Sciatic nerve (tissue), 2 donors: ENCODE measurements at places on chromosomes 5 and 9.

- DNase-seq = no peak
Measured at GRCh38 chr9:125659954-125660353, 47.1 kb downstream of the MAPKAP1 start.

GRCh38 chr5:168987543-168988300, 313.2 kb downstream of the SLIT3 start:
- DNase-seq = peak; percentile 88

GRCh38 chr9:87336914-87337333, 160.7 kb upstream of the DAPK1 start:
- no peak for DNase-seq

DNA sequence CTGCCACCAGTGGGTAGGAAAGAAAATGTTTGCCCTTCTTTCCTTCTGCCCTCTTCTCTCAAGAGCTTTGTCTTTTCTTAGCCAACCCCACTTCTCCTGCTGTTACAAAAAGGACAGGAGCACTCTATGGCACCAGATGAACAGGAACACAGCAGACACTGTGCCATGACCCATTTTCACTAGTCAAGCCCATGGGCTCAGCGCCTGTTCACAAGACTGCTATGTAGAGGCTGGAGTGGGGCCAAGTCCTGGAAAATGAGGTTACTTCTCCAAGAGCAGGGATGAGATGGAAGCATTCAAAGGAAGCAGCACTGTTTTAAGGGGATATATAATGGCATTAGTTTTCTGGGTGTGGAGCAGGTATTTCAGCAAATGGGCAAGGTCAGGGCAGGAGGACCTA, 46.8 kb upstream of the GRAMD2B start:
- no peak for DNase-seq

DNA sequence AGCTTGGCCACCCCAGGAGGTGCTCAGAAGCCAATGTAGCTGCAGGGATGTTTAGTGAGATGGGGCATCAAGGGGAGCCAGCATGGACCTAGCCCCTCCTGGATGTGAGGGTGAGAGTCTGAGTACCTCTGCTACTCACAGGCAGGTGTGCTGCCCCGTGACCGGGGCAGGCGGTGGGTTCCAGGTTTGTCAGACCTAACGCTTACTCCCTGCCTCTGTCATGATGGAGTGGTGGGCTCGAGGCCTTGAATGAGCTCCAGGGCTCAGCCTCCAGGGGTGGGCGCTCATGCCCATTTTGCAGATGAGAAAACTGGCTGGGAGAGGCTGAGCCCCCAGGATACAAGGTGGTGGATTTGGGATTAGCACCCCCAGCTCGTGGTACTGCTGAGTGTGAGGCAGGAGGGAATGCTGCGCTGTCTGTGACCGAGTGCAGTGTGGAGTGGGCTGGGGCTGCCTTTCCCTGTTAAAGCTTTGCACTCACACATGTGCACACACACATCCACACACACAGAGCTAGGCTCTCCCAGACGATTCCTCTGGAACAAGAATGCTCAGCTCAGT, 1.5 kb downstream of the RXRA start:
- no peak for DNase-seq

- no peak for DNase-seq
Measured at GRCh38 chr5:81755320-81755719, 4.4 kb upstream of the SSBP2 start.

DNA sequence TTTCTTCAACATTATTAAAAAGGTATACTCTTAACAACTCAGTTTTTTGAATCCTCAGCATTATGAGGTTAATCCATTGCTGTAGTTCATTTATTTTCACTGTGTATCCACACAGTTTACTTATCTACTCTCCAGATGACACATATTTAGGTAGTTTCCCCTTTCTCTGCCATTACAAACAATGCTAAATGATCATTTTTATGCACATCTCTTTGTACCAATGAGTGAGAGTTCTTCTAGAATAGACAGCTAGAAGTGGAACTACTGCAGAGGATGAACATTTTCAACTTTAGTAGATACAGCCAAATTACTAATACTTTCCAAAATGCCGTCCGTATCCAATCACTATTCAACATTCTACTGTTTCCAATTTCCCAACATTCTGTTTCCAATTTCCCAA, 11.5 kb downstream of the AFF4 start:
- DNase-seq = no peak

DNA sequence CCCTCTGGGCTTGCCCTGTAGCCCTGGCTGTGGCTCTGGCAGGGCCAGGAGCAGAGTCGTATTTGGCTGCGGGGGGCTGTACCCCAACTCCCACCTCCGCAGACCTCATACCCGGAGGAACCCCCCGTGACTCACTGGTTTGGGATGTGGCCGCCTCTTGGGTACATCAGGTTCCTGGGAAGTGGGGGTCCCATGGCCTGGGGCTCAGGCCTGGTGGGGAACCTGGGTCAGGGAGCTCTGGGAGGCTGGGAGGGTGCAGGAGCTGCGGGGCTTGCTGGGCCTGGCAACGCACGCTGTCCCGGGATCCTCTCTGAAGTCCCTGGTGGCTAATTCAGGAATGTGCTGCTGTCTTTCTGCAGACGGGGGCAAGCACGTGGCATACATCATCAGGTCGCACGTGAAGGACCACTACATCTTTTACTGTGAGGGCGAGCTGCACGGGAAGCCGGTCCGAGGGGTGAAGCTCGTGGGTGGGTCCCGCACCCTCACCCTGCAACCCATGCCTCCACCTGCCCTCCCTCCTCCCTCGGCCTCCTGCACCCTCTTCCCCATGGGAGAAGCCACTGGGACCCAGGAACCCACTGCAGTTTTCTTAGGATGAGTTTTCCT, 2.4 kb downstream of the LCN1 start:
- peak; percentile 47 for DNase-seq

DNA sequence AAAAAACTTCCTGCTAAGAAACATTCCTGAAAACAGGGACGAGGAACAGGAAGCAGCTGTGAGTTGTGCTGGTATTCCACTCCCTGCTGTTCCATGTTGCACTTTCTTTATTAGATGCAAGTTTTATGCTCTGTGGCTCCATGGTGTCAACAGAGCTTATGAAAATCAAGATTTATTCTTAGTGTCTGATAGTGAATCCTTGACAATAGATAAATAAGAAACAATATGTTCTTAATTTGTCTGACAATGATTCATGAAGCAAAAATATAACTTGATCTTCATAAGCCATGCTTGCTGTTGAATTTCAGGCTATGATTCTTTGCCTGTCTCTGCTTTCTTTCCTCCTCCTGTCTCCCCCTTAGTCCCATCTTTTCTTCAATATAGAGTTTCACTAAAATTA, 119.6 kb downstream of the DROSHA start:
- no peak for DNase-seq

- DNase-seq = no peak
Measured at GRCh38 chr5:112931473-112931872, 9.4 kb upstream of the REEP5 start.

DNA sequence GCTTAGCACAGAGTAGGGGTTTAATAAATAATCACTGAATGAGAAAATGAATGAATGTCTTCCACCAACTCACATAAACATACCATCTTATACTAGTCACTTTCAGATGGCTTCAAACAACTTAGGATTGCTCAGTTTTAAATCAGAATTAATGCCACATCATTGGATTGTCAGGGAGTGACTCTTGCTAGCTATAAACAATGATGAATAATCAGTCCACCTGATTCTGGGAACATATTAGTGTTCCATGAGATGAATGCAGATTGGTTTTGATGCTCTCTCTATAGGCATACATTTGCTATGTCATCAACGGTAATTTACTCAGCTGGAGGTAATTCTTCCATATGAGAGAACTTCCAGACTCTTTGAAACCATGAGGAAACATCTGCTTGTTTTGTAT, 97.4 kb downstream of the CDH9 start:
- DNase-seq = no peak

DNA sequence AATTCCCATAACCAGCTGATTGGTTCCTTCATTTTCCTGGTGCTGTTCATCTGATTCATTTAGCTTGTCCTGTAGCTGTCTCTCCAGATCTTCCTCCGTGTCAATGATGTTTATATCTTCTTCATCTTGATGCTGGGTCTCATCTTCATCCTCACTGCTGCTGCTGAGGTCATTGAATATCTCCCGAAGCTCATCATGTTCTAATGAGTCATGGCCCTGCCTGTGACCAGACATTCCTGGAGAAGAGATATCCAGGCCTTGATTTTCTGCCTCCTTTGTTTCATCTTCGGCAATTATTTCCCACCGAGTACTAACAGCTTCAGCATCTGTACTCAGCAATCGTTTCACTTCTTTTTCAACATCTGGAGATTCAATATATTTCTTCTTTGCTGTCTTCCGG, 1.4 kb downstream of the TAF7 start:
- no peak for DNase-seq

GRCh38 chr5:151862811-151863472, 61.7 kb downstream of the GLRA1 start:
- no peak for DNase-seq

- DNase-seq = no peak
Measured at GRCh38 chr9:113947941-113948340, 71.8 kb downstream of the ZNF618 start.

DNA sequence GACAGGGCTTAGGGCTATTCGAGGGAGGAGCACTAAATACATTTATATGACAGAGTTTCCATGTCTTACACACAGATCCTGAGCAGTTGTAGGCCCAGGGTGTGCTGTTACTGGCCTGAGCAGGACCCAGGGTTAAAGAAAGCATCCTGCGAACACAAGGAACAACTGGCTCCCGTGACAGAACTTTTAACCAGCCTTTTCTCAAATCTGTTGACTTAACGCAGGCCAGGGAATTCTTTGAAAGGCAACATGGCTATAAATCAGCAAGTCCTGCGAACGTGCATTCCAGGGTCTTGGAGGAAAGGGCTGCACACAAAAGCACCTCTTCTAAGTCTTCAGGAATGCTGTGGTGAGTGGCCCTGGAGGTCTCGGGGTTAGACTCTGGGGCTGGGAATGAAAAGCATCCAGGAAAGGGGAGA, 45.2 kb upstream of the ANKRD55 start:
- no peak for DNase-seq

DNA sequence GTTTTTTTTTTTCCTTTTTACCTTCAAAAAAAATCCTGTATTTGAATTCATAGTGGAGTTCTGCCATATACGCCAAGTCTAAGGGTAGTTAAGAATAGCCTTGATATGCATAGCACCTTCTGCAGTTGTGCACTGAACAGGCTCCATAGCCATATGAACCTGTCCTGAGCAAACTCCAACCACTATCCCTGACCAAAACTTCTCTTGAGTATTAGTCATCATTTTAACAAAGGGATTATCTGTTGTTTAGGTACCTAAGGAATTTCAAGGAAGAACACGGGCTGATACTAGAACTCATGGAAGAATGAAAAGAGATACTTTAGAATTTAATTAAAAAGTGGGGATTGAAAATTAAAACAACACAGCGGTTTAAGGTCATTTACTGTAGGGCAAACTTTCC, 1.9 kb upstream of the FBXO38 start:
- no peak for DNase-seq

- DNase-seq = no peak
Measured at GRCh38 chr9:98977813-98978212, 34.1 kb downstream of the COL15A1 start.

DNA sequence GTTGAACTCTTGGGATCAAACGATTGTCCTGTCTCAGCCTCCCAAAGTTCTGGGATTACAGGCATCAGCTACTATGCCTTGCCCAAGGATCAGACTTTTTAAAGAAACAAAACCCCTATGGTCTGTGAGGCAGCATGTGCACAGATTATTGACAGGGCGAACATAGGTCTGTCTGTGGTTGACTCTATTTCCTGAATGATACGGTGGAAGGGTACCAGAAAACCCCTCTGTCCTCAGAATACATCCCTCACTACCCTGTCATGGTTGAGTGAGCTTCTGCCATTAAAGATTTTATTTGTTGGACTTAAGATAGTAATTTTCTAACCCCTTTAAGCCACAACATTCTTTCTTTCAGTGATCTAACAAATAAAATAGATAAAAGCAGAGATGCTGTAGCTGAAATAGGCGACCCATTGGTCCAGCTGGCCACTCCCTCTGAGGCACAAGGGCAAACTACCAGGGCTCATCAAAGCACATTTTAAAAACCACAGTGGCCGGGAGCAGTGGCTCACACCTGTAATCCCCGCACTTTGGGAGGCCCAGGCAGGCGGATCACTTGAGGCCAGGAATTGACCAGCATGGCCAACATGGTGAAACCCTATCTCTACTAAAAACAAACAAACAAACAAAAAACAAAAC, 84.9 kb upstream of the ANKRD55 start:
- DNase-seq = no peak

DNA sequence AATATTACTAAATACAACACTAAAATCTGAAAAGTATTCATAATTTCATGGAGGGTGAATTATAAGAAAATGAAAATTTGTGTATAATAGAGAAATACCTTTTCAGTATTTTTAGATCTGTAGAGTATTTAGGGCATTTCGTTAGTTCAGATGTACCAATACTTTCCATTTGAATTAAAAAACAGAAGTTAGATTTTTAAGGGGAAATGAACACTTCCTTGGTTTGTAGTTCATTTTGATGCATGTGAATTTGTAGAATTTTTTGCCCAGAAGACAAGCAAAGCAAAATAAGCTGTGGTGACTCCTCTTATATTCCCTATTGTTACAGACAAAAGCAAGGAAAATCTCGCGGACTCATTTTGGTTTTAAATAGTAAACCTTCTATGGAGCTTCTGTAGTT, 209.0 kb upstream of the RPS23 start:
- DNase-seq = no peak

- peak; percentile 70 for DNase-seq
Measured at GRCh38 chr5:141512911-141513626, 24.2 kb downstream of the PCDHGC5 start.

- no peak for DNase-seq
Measured at GRCh38 chr5:164844348-164844747, 1338.9 kb downstream of the MAT2B start.

DNA sequence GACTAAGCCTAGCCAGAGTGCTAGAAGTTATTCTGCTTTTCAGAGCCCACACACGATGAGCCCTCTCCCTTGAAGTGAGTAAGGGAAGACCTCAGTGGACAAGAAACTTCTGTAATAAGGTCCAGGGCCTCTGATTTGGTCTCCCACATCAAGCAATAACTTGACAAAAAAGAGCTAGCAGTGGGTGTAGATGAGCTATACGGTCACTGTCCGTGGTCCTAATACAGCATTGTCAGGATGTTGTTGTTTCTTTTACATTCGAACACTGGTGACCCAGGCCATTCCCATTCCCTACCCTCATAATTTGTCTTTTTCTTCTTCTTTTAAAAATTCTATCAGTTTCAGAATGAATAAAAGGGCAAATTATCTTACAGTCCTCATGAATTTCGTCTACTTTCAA, 5.2 kb downstream of the PCSK1 start:
- DNase-seq = no peak

DNA sequence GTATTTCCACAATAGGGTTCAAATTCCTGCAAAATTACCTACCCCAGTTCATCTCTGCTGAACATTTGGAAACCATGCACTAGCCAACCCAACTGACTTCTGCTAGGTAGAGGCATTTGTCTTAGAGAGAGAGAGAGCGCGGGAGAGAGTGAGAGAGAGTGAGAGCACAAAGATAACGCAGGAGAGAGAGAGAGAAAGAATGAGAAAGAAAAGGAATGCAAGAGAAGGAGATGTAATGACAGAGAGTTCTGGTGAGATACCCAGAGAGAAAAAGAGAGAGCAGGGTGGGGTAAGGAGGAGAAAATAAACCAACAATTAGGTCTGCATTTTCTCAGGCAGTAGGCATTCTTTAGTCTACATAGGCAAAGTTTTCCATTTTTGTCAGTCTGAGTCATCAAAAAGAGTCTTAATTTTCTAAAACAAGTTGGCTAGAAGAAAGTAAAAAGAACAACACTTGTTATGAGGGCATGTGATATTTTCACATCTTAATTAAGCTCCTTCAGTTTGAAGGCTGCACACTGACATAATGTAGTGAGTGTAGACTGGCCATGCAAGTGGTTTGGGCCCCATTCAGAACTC, 98.2 kb downstream of the MAP1B start:
- DNase-seq = no peak
